ENCODE measurements at places on chromosomes 3 and 15.
A peak's percentile ranks its signal among the peaks of the same experiment; 100 is the strongest.

GRCh38 chr3:196559826-196560225, 8.5 kb downstream of the WDR53 start:
- no peak for DNase-seq

GRCh38 chr3:164730815-164731360, 347.4 kb downstream of the SI start:
- DNase-seq: no peak

DNA sequence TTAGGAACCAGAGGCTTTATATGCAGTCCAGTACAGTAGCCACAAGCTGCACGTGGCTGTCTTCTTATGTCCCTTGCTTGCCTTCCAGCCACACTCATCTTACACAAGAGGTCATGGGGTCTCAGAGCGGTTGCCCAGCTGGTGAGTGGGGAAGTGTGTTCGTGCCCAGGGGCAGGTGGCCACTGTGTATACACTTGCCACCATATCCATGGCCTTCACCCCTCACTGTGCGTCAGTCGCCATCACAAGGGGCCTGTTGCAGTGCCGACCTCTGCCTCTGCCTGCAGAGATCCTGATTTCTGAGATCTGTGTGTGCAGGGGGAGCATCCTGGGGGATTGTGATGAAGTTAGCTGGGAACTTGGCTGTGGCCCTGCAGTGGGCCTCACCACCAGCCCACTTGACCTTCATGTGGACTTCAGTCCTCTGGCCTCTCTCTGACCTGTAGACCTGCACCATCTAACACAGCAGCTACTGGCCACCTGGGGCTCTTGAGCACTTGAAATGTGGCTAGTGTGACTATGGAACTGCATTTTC, 43.1 kb upstream of the SACM1L start:
- DNase-seq: no peak

DNA sequence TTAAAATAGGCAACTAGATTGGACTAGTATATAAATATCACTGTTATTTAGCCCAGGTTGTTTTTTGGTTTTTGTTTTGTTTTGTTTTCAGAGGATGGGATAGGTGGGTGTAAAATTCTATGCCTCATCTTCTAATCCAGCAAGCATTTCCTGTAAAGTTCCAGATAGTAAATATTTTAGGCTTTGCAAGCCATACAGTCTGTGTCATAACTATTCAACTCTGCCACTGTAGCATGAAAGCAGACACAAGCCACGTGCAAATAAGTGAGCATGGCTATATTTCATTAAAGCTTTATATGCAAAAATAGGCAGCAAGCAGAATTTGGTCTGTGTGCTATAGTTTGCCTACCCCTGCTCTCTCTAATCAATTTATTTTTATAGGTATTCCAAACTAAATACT, 657.3 kb upstream of the TGFBR2 start:
- DNase-seq: no peak

DNA sequence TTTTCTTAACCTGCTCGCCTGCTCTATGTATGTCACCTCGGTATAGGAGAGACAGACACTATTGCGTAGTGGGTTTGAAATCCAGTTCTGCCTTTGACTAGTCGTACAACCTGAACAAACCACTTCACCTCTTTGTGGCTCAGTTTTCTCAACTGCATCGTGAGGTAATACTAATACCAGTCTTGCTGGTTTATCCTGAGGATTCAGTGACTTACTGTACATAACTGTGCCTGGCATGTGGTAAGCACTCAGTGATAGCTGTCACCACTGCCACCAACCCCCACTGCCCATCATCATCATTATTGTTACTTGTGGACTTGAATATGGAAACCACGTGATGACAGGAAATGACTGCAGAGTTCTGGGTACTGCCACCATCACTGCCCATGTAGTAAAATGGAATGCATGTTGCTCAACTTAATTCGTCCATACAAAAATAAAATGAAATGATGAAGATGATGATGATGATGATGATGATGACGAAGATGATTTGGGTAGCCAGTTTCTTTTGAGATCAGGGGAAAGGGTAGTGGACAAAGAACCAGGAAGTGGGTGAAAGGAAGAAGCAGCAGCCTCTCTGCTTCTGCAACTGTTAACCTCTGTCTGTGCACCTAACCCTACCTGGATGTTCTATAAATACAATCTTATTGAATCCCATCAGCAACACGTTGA, 228.1 kb downstream of the FEZF2 start:
- DNase-seq: no peak

DNA sequence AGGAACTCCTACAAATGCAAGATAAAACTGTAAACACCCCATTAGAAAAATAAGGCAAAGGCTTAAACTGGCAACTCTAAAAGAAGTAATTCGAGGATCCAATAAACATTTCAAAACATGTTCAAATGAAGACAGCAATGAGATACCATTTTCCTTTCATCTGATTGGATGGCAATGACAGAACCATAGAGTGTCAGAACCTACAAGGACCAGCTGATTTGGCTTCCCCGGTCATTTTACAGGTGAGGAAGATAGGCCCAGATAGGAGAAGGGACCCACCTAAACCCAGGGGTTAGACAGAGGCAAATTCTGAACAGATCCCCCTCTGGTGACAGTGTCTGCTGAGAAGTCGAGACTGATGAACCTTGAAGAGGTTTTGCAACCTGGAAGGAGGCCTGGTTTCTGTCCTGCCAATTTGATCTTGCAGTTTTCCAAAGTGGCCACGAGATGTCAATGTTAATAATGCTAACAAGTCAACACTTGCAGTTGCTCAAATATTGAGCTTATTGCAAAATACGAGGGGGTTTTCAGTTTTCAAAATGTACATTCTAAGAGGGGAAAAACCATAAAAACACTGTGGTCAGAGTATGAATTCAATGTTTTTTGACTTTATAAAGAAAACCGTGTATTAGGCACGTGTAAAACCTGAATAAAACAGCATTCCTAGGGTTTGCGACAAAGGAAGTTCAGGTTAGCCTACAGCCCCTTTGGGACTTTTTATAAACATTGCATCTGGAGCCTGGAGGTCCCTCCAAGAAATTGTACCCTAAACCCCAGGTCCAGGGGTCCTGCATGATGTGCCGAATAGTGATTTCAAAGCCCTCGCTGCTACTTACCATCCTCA, 21.5 kb downstream of the CFAP161 start:
- no peak for DNase-seq

DNA sequence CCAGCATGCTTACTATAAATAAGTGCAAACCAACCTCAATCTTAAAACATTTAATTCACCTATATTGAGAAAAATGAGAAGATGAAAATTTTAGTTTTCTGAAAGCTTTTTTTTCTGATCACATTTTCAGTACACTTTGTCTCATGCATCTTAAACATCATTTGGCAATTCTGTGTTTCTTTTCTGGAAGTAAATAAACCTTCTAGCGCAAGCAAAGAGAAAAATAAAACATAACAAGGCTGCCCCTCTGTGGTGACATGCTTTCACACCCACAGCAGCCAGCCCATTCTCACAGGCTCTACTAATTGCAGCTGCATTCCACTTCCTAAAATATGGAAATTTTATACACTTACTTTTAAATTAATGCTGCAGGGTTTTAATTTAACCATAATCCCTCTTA, 90.1 kb downstream of the NEK10 start:
- DNase-seq: no peak

- DNase-seq: peak; percentile 8
Observed at GRCh38 chr3:25460751-25461150, 32.7 kb downstream of the RARB start.

GRCh38 chr3:71949442-71949841, 164.5 kb upstream of the PROK2 start:
- DNase-seq: no peak

- no peak for DNase-seq
Observed at GRCh38 chr15:43748376-43748775, 2.1 kb downstream of the PDIA3 start.

DNA sequence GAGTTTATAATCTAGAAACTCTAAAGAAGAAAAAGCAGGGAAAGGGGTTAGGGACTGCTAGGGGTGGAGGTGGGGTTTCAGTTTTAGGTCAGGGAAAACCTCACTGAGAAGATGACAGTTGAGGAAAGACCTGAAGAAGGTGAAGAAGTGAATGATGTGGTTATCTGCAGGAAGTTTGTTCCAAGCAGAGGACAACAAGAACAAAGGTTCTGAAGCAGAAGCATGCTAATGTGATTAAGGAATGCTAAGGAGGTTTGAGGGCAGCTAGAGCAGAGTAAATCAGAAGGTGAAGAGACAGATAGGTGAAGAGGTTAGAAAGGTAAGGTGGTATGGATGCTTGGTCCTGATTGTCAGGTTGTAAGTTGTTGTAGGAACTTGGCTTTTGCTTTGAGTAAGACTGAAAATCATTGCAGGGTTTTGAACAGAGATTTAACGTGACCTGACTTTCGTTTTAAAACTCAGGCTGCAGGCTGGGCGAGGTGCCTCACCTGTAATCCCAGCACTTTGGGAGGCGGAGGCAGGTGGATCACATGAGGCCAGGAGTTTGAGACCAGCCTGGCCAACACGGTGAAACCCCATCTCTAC, 8.6 kb downstream of the OXSR1 start:
- no peak for DNase-seq

- no peak for DNase-seq
Observed at GRCh38 chr3:9721700-9722060, 9.9 kb upstream of the BRPF1 start.

DNA sequence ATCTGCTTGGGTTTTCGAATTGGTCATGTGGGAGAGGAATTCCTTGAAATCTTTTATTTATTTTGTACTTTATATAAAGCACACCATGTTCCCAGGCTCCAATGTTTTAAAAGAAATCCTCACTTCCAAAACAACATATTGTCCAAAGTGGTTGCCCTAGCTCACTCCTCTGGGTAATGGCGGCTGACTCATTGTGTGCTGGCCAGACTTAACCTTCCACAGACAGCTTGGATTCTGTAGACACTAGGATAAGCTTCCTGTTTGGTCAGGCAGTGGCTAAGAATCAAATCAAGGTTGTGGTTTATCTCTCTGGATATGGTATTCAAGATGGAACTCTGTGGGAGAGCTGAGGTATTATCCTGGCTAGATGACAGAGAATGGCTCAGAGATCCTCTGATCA, 55.8 kb upstream of the FAM98B start:
- no peak for DNase-seq

- no peak for DNase-seq
Observed at GRCh38 chr3:69959581-69959980, 40.0 kb upstream of the SAMMSON start.

DNA sequence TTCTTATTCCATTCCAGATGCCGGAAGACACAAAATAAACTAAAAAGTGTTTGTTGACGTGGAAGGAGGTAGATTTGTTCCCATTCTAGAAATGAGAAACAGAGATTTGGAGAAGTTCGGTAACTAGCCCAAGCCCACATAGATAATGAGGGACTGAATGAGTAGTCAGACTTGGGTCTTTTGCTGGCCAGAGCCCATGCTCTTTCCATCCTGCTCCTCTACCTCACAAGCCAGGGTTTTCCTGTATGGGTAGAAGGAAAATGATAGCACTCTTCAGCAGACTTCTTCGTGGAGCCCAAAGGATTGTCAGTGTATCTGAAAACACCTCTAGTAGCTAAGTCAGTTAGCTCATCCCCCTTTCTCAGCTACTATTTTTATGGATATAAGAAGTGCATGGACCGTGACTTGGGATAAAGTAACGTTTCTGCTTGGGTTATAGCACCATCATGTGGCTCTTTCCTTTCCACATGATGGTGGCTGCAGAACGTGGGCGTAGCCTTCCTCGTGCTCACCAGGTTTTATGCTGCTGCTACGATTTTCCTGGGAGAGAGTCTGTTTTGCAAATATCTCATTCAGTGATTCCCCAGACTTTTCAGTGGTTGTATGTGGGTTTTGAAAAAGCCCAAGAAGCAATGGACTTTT, 84.6 kb downstream of the DGKG start:
- DNase-seq: no peak

DNA sequence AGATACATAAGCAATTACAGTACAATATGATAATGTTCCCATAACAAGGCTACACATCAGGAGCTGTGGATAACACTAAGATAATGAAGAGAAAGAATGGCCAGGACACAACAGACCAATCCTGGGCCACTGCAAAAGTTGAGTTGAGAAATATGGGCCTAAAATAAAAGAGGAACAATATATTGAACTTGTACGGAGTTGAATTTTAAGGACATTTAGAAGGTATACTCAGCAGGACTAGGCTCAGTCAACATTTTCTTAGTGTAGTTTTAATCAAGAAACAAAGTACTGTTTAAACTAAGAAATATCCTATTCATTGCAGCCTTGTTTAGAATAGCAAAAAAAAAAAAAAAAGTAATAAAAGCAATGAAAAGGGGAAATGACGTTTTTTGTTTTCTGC, 24.3 kb downstream of the HERC1 start:
- no peak for DNase-seq

DNA sequence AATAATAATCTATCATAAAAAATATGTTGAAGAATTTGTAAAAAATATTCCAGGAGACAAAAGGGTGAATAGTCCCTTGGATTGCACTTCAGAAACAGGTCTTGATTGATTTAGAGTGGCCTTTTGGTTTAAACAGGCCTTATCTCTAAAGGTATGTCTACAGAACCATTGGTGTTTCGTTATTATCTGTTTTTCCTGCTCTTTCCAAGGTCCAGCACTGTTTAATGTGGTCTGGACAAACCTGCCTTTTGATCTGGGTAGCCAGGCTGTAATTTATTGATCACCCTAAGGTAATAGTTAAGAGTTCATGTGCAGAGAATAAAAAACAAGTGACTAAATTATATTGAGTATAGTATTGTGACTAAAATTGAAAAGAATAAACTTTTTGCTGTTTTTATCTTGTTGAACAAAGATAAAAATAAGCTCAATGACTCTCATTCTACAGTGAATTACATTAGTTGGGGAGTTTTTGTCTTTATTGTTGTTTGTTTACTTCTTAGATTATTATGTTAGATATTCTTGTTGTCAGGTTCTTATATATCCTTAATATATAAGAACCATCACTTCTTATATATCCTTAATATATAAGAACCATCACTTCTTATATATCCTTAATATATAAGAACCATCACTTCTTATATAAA, 25.1 kb downstream of the SLC2A2 start:
- DNase-seq: no peak

- DNase-seq: no peak
Observed at GRCh38 chr15:59437817-59438624, at the start of gene FAM81A. Gene FAM81A, plus strand, starts transcription at chr15:59438186. Its CDS starts 20,441 bp downstream, at chr15:59458627.

DNA sequence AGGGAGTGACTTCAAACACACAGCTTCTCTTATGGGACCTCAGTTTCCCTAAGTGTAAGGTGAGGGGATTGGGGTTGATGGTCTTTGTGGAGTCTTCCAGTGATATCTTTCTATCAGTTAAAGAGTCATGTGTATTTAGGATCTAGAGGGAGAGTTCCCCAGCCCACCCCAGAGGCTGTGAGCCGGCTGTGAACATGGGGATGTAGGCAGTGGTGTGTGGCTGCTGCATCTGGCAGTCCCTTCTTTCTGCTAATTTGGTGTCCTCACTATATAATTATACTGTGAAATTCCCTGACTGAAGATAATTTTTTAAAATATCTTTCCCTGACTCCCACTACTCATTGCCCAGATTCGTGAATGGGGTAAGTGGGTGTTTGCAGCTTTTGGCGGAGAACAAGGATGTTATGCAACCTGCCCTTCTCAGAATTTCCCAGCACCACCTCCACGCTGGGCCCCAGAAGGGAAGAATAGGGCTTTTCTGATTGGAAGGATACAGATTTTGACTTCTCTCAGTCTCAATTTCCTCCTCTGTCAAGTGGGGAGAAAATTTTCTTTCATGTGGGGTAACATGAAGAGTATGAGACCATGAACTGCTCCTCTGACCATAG, 79.0 kb upstream of the RASGRF1 start:
- no peak for DNase-seq

GRCh38 chr3:27201492-27201891, 167.7 kb downstream of the NEK10 start:
- DNase-seq: no peak

GRCh38 chr3:41102053-41102556, 97.2 kb upstream of the CTNNB1 start:
- no peak for DNase-seq
